ENCODE measurements at places on chromosomes 1 and 21.

DNA sequence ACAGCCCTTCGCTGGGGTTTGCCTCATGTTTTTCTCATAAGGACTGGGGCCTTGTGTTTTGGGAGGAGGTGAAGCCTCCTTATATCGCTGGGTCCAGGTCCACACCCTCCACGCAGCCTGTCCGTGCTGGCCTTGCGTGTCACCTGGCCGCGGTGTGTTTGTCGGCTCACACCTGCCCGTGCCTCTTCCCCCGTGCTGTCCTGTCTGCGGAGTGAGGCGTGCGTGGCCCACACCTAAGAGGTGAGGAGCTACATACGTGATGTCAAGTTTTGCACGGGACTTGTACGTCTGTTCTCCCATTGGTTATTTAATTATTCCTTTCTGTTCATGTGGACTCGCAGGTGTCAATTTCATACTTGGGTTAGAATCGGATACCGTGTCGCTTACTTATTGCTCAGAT is 30.7 kb downstream of the PRKCZ start:
- no peak for DNase-seq

DNA sequence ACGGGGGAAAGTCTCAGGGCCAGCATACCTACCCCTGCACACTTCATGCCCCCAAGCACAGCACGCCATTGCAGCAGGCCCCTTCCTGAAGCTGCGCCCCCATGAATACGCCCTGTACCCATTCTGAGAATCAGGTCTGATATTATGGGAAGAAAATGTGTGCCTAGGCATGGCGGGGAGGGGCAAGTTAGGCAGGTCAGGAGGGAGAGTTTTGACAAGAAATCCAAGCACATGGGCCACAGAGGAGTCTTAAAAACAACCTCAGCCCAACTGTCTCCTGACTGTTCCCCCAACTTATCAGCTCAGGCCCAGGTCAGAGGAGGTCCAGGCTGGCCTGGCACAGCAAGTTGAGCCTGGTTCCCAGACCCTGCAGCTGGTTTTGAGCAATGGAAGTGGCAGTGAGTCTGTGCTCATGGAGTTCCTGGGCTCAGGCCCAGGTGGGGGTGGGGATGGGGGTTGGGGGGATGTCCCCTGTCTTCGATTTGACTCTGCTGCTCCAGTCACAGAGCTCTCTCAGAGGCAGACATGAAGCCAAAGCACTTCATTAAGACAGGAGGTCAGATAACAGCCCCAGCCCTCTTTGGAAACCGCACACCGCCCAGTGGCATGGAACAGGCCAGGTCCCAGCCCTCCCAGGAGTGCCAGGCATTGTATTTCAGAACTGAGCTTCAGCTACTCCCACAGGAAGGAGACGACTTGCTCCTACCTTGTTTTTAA is 20.6 kb upstream of the BCAR3 start:
- DNase-seq = no peak

DNA sequence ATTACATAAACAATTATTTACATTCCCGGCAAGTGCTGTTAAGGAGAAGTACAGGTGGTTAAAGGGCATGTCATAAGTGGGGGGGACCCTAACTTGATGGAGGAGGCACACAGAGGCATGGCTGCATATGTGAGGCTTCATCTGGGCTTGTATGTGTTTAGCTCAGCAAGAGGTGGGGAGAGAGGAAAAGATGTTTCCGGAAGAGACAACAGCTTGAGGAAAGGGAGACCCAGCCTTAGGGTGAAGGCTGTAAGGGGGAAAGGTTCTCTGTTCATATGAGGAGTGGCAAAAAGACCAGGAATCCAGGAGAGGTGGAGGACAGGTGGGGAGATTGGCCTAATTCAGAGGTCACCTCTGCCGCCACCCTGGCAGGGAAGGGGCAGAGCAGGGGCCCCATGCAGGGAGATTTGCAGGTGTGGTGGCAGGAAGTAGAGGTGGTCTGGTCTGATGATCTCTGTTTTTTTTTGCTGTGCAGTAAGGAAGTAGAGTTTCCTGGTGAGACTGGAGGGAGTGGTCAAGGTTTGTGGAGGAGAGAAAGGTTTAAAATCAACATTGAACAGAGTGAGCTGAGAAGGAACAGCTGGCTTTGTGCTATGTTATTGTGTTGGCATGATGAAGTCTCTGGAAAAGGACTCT is 9.0 kb downstream of the TRAF5 start:
- no peak for DNase-seq

GRCh38 chr1:82578086-82578726 is 777.5 kb downstream of the ADGRL2 start:
- no peak for DNase-seq

- DNase-seq = no peak
Measured at GRCh38 chr1:207863893-207864535, 46.9 kb downstream of the CD34 start.

DNA sequence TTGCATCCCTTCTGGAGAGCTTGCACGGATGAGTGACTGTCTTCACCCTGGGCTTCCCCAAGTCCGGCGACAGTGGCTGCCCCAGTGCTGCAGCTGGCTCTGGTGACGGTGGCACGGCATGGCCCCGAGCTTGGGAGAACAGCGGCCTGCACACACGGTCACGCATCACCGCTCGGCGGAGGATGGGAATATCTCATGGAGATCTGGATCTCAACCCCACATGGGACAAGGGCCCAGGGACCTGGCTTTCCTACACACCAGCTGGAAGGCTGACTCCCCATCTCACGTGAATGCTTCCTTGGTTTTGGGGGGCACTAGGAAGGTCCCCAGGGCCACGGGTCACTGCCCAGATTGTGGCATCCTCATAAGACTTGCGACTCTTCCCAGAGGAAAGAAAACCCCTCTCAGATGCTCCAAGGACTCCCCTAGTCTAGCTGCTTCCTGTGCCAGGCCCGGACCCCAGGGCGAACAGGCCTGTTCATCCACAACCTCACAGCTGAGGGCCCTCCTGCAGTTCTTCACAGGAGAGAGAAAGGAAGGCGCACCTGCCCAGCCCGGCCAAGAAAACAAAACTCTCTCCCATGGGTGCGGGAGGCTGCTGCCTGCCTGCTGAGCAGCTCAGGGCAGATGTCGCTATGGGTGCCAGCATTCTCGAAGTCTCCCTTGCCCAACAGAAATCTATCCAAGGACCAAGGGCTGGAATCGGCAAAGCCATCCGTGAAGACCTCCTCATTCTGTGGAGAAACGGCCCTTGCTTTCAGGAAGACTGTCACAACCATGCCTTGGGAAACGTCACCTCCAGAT is 9.9 kb downstream of the CFAP410 start:
- DNase-seq = no peak

- no peak for DNase-seq
Measured at GRCh38 chr1:155007251-155007828, 4.7 kb downstream of the ZBTB7B start.

Measured in activated T-cell treated with anti-CD3 and anti-CD28 coated beads for 24 hours (primary cell).